ENCODE measurements at places on chromosomes 4 and X.

DNA sequence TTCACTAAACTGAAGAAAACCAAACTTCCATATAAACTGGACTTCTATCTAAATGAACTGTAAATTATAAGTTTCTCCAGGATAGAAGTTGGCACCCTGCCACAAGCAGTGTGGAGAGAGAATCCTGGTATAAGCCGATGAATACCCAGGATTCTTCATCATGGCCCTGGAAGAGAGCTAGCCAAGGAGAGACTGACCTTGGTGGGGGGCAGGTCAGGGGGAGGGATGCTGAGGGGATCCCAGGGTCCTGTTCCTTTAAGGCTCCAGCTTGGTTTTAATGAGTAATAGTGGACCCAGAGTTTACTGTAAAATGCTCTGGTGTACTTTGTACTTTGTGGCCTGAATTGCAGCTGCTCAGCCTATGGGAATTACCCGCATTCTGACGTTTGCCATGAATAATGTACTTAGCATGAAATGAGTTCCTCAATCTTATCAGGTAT is 16.9 kb downstream of the RASSF6 start:
- DNase-seq, result no peak

DNA sequence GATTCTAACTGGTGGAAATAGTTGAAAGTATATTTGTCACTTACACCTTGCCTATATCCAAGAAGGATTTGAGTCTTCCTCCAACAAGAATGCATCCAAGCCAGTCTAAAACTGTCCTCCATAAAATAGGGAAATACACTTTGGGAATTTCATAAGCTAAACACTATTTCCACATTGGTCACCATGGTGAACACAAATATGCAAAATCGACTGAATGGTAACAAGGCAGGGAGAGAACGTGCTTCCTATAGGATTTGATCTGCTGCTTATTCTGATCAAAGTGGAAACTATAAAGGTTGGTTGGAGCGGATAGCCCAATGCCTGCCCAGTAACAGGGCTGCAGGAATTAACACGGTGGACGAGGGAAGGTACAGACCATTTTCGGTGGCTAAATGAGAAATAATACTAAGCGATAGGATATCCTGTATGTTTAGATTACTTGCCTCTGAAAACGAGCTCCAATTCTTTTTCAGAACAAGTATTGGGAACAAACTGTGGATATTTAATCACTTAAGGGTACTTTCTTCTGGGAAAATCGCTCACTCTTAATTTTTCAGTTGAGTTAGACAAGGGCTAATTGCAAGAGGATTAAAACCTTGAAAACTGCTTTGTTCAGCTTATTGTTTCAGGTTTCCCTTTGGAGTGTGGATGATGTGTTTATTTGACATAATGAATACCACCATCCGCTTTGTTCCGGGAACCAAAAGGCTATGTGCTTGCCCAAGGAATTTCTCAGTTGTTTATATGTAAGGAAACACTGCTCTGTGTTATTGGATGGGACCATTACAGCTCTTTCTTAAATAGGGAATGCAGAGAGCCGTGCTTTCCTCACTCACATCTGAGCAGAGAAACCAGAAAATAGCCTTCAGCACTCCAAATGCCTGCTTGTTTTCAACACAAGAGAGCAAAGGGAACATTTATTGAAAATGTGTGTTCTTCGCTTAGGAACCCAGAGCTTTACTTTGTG is 194.4 kb downstream of the CBR4 start:
- DNase-seq, result no peak

- no peak for DNase-seq
Observed at GRCh38 chrX:143319526-143319925, 197.7 kb downstream of the SPANXN3 start.

GRCh38 chrX:38260231-38260630 is 39.6 kb upstream of the SRPX start:
- no peak for DNase-seq

DNA sequence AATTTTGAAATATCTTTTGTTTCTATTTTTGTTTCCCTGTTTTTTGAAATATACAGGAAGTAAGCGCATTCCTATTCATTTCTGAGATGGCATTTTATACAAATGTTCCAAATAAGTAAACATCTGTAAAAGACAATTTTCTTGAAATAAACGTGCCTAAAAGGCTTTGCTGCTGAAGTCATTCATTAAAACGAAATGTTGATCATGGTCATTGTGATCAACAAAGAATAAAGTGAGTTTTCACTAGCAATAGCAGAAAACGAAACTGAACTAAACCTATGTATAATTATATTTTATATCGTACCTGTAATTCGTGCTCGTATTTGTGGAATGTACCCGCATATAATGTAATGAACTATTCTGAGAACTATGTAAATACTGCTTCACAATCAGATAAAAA is 221.2 kb downstream of the MGST2 start:
- no peak for DNase-seq

- no peak for DNase-seq
Observed at GRCh38 chr4:108204518-108204917, 35.8 kb upstream of the LEF1 start.

Measured in stimulated activated CD8-positive, alpha-beta memory T cell treated with anti-CD3 and anti-CD28 coated beads, Interleukin-15, amount 100 ng/mL, for 4 hours (primary cell).